ENCODE measurements at places on chromosomes 7 and 10. TPM values are rescaled to one million over a fixed set of nuclear protein-coding genes. Genes with fewer than 3 reads are reported as not detected.
A peak's percentile ranks its signal among the peaks of the same experiment; 100 is the strongest.

DNA sequence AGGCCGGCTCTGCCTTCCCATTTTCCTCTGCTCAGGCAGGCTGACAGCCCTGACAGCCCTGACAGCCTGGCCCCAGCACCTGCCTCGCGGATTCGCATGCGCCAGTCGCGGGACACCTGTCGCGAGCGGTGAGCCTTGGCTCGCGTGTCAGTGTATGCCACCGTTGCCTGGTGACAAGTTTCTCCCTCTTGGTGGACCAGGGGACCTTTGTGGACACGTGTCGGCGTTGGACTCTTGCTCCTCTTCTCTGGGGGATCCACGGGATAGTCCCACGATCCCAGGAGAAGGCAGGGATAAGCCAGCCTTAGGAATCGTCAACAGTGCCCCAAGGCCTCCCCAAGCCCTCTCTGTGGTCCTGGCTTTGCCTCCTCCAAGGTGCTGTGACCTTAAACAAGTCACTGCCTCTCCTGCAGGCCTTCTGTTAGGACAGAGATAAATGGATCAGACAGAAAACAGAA is 18.1 kb upstream of the ZNF273 start:
- H3K27me3 ChIP-seq, result peaks cover 11% of the 10 kb centered on the region
- peaks cover 22% of the 10 kb centered on the region for H3K4me1 ChIP-seq
- no peak overlapping the region for H3K4me3 ChIP-seq

DNA sequence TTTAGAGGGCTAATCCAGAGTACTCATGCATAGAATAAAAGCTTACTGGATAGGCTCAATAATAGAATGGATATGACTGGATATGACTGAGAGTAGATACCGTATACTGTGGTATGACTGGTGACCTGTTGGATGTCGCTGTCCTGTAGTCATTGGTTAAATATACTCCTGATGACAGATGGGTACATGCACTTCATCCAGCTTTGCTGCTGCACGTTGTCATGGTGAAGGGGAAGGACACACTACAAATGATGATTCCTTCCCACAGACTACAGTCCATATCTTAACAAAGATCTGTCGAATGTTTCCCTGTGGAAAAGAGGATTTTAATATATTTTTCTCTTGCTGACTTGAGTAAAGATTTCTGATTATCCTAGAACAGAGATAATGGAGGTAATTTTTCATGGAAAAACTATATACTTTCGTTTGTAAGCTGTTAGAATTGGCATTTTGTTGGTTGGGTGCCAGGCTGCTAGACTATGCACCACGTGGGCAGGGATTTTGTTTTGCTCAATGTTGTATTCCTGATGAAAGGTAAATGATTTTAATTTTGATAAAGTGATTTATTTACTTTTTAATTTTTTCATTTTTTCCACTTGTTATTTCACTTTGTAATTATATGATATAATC is 97.3 kb downstream of the PPP1R9A start:
- no peaks in the 10 kb centered on the region for H3K27me3 ChIP-seq
- no peak overlapping the region for H3K27ac ChIP-seq
- H3K4me1 ChIP-seq, result no peaks in the 10 kb centered on the region
- H3K4me3 ChIP-seq, result no peak overlapping the region
- DNase-seq, result no peak

- DNase-seq, result no peak
- H3K4me1 ChIP-seq, result peaks cover 20% of the 10 kb centered on the region
- H3K4me3 ChIP-seq, result no peak overlapping the region
- no peaks in the 10 kb centered on the region for H3K27me3 ChIP-seq
Measured at GRCh38 chr7:131381069-131381838, 53.6 kb downstream of the MKLN1 start.

DNA sequence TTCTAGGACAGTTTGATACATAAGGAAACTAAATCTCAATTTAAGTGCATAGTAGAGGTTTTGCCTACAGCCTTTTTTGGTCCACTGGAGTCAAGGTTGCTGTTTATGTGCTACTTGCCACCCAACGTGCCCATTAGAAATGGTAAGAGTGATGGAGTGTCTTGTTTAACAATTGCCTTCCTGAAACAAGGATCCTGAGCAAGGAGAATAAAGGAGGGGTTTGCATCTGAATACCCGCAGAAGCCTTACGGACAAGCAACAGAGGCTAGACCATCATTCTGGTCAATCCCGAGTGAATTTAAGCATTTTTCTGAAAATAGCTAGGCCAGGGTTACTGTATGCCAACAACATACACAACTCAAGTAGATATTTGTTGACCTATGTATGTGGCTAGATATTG is 63.6 kb downstream of the MARCHF5 start:
- no peak for DNase-seq
- H3K4me1 ChIP-seq, result no peaks in the 10 kb centered on the region
- H3K27ac ChIP-seq, result no peak overlapping the region
- peaks cover 20% of the 10 kb centered on the region for H3K36me3 ChIP-seq
- no peak overlapping the region for H3K4me3 ChIP-seq

GRCh38 chr7:34544621-34545020 is 113.4 kb upstream of the NPSR1 start:
- H3K4me3 ChIP-seq, result no peak overlapping the region
- DNase-seq, result no peak

DNA sequence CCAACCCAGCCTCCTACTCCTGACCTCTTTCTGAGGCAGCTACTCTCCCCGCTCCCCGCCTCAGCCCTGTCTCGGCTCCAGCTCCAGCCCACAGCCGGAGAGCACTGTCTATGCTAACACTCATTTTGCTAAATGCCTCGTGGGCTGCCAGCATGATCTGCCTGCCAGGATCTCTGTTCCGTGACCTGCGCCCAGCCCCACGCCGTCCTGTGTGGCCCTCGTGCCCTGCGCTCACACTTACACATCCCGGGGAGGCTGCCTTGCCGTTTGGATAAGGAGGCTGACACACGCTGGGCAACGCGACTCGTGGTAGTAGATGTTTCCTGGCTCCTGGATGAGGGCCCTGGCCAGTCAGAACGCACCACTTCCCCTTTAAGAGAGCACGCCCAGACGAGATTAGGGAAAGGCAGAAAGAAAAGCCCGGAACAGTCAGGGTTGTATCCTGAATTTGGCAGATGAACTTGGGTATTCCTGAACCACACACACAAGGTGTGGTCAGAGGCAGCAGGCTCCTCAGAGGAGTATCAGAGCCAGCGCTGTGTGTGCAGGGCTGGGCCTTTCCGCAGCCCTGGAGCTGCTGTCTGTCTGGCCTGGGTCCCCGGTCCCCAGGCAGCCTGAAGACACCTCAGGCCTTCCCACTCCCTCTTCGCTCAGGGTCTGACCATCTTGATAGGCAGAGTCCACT is 97.7 kb upstream of the EFCAB10 start:
- no peaks in the 10 kb centered on the region for H3K27me3 ChIP-seq
- peaks cover 59% of the 10 kb centered on the region for H3K4me1 ChIP-seq
- H3K27ac ChIP-seq, result peak overlapping the region; percentile 85

The GHRHR gene
- not detected for total RNA-seq

- no peak overlapping the region for H3K4me3 ChIP-seq
- no peaks in the 10 kb centered on the region for H3K36me3 ChIP-seq
- peaks cover 6% of the 10 kb centered on the region for H3K27me3 ChIP-seq
- no peaks in the 10 kb centered on the region for H3K4me1 ChIP-seq
- no peak for DNase-seq
- no peak overlapping the region for H3K27ac ChIP-seq
Measured at GRCh38 chr7:28354601-28355402, 57.5 kb upstream of the CREB5 start.

The ARHGAP21 gene
- total RNA-seq, result 53.0 TPM

DNA sequence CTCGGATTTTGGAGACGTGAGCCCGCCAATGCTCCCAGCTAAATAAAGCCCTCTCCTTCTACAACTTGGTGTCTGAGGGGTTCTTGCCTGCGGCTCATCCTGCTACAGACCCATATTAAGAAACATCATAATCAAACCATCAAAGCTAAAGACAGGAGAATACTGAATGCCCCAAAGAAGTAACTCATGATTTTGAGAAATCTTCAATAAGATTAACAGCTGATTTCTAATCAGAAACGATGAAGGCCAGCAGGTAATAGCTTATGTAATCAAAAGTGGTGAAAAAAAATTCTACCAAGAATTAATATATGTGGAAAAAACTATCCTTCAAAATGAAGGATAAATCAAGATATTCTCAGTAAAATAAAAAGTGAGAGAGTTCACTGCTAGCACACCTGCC is 130.3 kb downstream of the DNAJC1 start:
- no peak overlapping the region for H3K4me3 ChIP-seq
- no peaks in the 10 kb centered on the region for H3K4me1 ChIP-seq
- DNase-seq, result no peak
- H3K27me3 ChIP-seq, result no peaks in the 10 kb centered on the region
- H3K36me3 ChIP-seq, result peaks cover 2% of the 10 kb centered on the region
